ENCODE measurements at places on chromosomes 16 and 17.
A peak's percentile ranks its signal among the peaks of the same experiment; 100 is the strongest.

DNA sequence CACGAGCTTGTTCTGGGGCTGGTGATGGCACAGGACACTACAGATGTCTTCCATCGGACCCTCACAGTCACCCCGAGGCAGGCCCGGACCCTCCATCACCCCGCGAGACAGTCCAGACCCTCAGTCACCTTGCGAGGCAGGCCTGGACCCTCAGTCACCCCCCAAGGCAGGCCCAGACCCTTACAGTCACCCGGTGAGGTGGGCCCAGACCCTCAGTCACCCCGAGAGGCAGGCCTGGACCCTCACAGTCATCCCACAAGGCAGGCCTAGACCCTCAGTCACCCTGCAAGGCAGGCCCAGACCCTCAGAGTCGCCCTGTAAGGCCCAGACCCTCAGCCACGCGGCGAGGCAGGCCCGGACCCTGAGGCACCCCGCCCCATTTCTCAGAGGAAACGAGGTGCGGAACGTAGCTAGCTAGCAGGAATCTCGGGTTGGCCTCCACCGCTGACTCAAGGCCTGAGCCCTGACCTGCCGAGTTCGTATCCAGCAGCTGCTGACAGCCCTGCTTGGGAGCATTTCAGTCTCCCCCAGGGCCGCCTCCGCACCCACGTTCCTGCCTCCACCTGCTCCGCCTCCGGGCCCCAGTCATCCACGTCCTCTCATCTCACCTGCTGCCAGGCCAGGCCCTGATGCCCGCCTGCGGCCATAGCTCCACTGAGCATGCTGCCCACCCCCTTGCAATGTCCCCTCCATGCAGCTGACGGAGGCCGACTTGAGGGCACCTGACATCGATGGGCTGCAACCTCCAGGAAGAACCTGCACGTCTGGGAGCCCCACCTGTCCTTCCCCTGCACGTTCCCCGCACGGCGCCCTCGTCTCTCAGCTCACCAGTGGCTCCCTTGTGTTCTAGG, 28.7 kb downstream of the RPH3AL start:
- peak; percentile 6 for DNase-seq

- DNase-seq: peak; percentile 15
Observed at GRCh38 chr16:69286941-69287713, 24.0 kb upstream of the VPS4A start.

- no peak for DNase-seq
Observed at GRCh38 chr17:27540318-27541101, 84.3 kb downstream of the KSR1 start.

- DNase-seq: no peak
Observed at GRCh38 chr17:44775838-44776621, 17.2 kb downstream of the ADAM11 start.

DNA sequence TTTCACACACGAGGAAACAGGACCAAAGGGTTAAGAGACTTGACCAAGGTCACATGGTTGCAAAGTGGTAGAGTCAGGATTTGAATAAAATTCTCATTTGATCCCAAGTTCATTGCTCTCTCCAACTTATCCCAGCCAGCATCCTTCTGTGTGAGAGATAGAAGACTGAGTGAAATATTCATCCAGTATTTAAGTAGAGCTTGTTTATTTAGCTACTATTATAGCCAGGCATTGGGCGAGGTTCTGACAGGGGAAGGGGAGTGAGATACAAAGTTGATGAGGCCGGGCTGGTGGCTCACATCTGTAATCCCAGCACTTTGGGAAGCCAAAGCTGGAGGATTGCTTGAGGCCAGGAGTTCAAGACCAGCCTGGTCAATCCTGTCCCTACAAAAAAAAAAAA, 4.4 kb downstream of the ITGAL start:
- DNase-seq: no peak

GRCh38 chr17:64424324-64424849, 24.5 kb upstream of the MILR1 start:
- DNase-seq: no peak

DNA sequence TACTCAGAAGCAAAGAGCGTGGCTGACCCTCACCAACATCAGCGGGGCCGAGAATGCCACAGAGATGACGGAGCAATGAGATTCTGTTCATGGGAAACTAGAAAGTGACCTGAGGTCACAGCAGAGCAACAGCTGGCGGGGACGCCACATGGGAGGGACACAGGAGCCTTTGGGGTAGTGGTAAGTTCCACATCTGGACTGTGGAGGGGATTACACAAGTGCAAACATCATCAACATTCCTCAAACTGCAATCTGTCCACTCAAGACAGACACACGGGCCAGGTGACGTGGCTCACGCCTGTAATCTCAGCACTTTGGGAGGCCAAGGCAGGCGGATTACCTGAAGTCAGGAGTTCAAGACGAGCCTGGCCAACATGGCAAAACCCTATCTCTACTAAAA, 11.2 kb downstream of the HAGH start:
- no peak for DNase-seq

DNA sequence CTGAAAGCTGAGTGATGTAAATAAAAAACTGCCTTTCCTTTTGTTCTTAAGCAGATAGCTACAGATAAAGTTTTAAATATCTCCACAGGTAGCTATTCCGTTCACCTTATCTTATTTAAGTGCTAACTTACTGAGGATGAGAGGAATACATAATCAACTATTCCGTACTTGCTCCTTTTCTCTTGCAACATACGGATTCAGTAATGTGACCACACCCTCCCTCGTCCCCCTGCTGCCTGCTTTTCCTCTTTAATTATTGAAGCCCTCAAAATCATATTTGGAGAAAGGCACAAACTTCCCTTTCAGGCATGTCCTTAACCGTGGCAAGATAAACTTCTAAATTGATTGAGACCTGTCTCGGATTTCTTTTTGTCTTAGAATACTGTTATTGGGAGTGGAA, 101.4 kb downstream of the MAP2K4 start:
- DNase-seq: no peak

GRCh38 chr17:81683208-81683583, 401 bp downstream of the ARL16 start:
- DNase-seq: no peak

- no peak for DNase-seq
Observed at GRCh38 chr17:13420878-13421277, 180.9 kb downstream of the HS3ST3A1 start.

DNA sequence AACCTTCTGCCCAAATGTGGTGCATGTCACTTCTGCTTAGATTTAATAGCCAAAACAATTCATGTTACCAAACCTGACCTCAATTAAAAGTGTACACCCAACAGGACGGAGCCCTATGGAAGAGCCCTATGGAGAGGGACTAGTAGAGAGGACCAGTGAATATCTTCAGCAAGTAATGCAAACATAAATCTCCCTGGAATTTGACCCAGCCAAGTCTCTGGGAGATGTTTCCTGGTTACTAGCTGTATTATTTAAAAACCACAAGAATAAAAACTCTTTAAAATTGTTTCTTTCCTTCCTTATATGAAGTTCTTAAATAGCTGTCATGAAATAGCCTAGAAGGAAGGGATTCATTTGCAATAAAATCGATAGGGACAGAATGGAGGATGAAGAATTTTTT, 255.8 kb downstream of the CDH11 start:
- no peak for DNase-seq

- no peak for DNase-seq
Observed at GRCh38 chr16:16184594-16184993, 38.7 kb downstream of the ABCC6 start.

DNA sequence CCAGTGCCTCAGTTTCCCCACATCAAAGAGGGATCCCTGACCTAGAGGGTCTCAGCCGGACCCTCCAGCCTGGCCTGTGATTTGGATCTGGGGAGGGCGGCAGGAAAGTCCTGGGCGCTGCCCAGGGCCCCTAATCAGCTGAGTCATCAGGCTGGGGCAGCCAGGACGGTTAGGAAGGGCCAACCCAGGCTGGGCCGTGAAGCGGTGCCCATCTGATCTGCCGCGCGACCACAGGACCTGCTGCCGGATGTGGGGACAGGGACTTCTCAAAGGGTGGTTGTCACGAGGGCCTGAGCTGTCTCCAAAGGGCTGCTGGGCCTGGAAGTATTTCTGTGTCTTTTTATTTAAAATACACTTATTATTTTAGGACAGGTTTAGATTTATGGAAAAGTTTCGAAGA, 4.4 kb downstream of the TPSAB1 start:
- DNase-seq: no peak

- DNase-seq: no peak
Observed at GRCh38 chr17:64158406-64158805, 28.5 kb upstream of the ERN1 start.

DNA sequence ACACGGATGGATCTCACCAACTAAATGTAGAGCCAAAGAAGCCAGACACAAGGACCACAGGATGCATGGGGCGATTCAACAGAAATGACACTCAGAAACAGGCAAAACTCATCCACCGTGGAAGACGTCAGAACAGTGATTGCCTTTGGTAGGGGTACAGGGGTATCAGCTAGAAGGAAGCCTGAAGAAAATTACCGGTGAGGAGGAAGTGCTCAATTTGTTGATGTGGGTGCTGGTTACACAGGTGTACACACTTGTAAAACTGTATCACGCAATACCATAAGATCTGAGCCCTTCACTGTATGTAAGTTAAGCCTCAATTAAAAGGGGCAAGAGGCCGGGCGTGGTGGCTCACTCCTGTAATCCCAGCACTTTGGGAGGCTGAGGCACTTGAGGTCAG, 226.1 kb downstream of the C16orf78 start:
- no peak for DNase-seq

DNA sequence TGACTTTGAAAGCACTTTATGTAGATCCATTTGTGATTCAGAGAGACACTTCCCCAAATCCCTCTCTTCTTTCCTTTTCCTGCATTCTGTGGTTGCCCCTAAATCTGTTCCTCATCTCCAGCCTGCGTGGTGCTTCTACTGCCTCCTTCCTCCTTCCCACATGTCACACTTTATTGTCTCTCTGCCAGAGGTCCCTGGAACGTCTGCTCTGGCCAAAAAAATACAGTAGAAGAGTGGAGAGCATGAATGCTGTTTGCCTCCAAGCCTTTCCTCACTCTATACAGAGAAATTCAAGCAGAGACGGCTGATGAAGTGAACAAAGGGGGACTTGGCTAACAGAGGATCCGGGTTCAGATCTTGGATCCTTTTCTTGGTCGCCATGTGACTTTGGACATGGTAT, 22.8 kb upstream of the IRX3 start:
- no peak for DNase-seq

DNA sequence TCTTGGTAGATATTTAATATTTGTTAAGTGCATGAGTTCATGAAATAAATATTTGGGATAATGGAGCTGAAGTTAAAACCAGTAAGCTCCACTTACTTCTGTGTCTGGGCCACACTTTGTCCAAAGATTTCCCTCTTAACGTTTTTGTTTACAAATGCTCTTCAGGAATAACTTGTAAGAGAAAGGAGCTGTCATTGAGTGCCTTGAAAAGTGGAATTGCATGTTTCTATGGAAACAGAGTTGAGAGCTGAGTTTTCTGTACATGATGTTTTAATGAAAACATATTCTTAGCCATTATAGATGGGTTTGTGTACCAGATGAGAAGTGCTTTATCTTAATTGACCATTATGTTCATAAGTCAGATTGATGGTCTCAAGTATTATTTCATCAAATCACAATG, 1045.4 kb upstream of the EEF2KMT start:
- DNase-seq: no peak

DNA sequence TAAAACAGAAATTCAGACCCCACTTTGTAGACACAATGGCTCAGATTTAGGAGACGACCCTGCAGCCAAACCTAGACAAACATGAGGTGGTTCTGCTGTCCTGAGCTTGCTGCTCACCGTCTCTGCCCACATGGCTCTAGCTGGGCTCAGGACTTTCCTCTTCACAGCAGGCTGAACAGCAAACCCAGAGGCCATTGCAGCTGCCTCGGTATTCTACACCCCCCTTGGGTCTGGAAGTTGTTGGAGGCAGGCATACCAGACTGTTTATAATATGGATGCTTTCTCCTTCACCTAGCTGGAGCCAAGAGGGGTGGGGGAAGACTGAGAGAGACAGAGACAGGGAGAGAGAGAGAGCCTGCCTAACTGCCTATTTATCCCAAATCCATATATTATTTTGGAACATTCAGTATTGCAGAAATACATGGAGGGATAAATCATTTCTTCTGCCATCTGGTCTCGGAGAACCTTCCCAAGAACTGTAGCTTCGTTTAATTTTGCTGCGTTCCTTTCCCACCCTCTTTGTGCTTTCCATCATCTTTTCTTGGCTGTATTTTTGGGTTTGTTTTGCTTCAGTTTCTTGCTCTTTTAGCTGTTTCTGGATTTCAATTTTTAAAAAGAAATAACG, 628.2 kb upstream of the RBFOX1 start:
- DNase-seq: no peak

- DNase-seq: no peak
Observed at GRCh38 chr17:59328601-59329000, 2.9 kb upstream of the YPEL2 start.

DNA sequence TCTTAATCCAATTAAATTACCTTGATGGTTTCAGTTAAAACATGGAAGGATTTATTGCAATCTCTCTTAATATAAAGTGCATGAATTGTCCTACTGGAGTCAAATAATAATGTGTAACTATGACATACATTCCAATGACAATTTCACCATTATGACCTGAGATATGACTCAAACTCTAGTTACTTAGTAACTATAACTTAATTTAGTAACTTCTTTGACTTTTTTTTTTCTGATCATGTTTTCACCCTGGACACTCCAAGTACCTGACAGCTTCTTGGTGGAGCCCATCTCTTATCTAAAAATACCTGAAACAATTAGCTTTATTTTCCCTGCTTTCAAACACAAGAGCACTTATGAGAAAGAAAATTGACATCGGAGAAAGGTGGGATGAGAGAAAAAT, 123.7 kb downstream of the STX8 start:
- DNase-seq: no peak

- DNase-seq: no peak
Observed at GRCh38 chr17:17232303-17232621, 4.7 kb downstream of the FLCN start.

GRCh38 chr16:53213542-53213941, 158.8 kb downstream of the CHD9 start:
- DNase-seq: no peak

DNA sequence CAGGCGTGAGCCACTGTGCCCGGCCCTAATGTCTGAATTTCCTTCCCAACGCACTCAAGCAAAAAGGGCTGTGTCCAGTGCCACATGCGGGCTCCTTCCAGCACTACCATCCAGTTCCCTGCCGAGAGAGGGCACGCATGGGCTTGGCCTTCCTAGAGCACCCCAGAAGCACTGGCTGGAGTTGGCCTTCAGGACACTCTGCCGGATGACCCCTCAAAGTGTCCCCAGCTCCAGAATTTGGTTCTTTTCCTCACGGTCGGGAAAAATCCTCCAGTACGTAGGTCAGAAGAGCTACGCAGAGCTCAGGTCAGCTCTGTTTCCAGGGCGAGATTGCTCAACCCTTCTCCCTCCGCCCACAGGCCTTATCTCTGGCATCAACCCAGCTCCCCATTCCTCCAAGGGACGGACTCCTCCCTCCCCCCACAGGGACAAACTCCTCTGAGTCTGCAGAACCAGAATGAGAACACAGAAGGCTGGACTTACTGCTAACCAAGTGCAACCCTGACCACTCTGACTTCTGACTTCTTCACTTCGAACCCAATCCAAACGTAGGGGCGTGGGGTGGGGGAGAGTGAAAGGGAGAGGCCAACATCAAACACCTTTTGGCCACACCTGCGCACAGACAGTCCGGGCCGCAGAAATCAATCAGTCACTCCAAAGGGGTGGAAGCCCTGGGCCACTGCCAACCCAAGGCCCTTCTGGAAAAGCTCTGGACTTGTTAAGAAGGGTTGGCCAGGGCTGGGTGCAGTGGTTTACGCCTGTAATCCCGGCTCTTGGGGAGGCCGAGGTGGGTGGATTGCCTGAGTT, 3.6 kb downstream of the CDC42EP4 start:
- no peak for DNase-seq
